ENCODE measurements at places on chromosomes 4 and X.
A peak's percentile ranks its signal among the peaks of the same experiment; 100 is the strongest.

GRCh38 chr4:76881375-76881774, 16.6 kb downstream of the SOWAHB start:
- DNase-seq, result no peak

DNA sequence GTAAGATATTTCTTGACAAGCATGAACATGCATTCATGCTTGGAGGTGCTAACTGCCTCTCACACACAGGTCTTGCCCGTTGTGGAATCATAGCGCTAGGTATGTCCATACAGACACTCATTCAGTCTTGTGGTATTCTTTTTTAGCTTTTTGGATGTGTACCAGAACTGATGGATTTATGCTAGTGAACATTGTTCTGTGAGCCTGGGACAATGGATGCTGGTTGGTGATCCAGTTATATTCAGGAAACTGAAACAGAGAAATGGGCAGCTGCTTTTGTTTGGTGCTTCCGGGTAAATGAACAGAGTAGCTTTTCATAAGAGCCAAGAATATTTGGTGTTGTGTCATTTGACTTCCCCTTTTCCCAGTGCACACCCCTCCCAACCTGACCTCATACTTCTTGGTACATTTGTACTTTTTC, 78.9 kb upstream of the SLC4A4 start:
- DNase-seq, result no peak

DNA sequence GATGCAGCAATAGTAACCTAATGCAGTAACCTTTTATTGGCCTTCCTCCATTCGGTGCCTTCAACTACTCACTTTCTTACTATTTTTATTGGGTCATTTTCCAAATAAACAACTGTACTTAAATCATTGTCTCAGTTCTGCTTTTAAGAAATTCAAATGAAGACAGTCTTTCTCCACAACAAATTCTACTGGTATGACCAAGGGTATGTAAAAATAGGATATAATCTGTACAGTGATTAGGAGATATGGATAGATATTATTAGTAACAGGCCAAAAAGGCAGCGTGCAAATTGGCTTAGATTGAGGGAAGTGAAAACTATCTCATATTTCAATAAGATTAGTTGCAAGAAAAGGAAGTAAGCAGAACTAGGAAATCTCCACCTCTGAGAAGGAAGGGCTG, 177.4 kb upstream of the PPP1R2C start:
- no peak for DNase-seq

- DNase-seq, result no peak
Observed at GRCh38 chr4:145635630-145636029, 16.4 kb downstream of the MMAA start.

DNA sequence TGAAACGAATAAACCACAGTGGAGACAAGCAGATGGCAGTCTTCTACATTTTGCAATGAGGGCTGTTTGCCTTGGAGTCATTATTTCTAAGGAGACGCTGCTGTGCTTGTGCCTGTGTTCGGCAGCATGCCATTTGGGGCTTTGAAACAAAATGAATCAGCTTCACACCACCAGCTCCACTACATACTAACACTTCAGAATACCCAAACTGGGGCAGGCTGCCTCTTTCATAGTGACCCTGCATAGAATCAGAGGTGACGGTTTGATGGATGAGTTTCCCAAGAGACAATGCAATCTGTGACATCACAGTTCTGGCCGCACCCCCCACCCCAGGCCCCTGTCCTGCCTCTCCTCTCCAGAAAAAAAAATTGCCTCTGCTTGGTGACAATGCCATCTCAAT, 57.1 kb upstream of the MID1 start:
- no peak for DNase-seq

GRCh38 chr4:158625544-158625943, 46.1 kb downstream of the C4orf46 start:
- DNase-seq, result no peak

GRCh38 chr4:141174457-141174856, 41.2 kb upstream of the RNF150 start:
- DNase-seq, result no peak

DNA sequence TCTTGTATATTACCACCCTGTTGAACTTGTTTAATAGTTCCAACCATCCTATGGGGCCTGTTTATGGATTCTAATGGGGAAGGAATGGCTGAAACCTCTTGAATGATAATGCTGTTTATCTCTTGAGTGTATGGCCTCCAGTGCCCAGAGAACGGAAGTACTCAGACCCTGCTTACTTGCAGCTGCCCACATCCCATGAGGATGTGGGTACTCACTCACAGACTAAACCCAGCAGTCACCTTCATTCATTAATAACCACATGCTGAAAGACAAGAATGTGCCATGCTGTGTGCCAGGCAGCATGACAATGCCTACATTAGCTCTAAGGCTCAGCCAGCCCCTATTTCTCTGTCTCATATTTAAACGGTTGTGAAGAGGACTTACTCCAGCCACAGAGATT, 5.9 kb upstream of the ARMCX5 start:
- DNase-seq, result no peak

DNA sequence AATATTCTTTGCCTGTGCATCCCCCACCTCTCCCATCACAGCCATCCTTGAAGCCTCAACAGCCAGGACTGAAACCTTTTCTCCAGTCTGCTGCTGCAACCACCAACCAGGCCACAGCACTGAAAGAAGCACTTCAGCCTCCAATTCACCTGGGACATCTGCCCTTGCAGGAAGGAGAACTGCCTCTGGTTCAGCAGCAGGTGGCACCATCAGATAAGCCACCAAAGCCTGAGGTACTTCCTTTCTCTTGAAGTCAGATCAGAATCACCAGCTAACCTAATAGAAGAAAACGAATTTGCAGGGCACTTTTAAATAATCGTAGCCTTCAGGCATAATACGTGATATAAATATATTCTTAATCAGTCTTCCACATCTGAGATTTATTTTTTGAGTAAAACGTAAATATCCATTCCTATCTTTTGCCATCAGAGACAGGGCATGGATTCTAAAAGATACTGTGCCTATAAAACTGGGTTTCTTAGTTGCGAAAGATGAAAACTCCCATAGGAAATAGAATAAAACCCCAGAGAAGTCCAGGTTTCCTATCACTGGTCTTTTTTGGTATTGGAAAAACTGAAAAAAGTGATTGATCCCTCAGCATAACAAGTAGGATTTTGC, 9.5 kb downstream of the AMBN start:
- DNase-seq, result peak; percentile 58

- no peak for DNase-seq
Observed at GRCh38 chrX:153701706-153702105, 14.0 kb downstream of the SLC6A8 start.

GRCh38 chr4:6582889-6583490, 8.0 kb downstream of the MAN2B2 start:
- no peak for DNase-seq

Data from GM20000 (cell line).